ENCODE measurements at places on chromosomes 7 and 10.

DNA sequence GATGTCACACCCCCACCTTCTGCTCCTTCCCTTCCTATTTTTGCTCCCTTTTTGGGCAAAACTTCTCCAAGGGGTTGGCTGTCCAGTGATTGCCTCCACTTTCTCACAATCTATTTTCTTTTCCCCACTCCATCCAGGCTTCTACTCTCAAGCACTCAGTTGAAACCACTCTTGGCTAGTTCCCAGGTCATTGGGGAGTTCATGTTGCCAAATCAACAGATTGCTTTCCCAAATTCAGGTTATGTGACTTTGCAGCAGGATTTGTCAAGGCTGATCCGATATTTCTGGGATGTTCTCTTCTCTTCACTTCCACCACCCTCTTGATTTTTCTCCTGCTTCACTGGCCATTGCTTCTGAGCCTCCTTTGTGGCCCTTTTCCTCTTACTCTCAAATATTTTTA, 258.7 kb upstream of the SLC26A5 start:
- no peak for DNase-seq

GRCh38 chr10:21692916-21693315, 158.9 kb downstream of the MLLT10 start:
- DNase-seq = no peak

DNA sequence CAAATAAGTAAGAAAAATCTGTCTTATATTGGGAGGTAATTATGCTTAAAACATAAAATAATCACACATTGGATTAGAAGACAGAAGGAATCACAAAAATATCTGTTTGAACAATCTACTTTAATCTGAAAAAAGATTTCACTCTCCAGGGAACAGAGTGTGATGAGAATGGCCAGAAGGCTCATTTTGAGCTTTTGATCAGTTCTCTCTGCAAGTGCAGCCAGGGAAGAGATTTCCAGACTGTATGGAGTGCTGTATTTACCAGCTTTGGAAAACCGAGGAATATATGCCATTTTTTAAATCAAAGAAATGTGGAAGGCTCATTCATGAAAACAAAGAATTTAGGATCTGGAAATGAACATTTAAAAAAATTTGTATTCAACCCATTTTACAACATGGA, 83.0 kb upstream of the WAC start:
- no peak for DNase-seq

- no peak for DNase-seq
Observed at GRCh38 chr7:45712872-45713668, 138.9 kb downstream of the ADCY1 start.

GRCh38 chr7:28195910-28196620, 15.5 kb upstream of the JAZF1 start:
- no peak for DNase-seq

DNA sequence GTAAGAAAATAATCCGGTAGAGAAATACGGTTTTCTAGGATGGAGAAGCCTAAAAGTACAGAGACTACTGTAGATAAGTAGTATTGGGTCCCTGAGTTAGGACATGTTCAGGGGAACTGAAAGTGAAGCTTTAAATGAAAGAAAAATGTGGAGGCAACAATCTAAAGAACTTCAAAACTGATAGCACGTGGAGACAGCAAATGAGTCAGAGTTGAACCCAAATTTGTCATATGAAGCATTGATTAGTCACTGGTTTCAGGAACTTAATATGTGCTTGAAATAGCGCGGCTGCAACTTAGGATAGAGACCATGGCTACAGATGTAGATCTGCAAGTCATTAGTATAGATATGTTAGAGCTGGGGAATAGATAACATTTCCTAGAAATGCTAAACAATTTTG, 1138.6 kb upstream of the SORCS1 start:
- no peak for DNase-seq

- no peak for DNase-seq
Observed at GRCh38 chr10:76868098-76868977, 769.3 kb downstream of the KCNMA1 start.

DNA sequence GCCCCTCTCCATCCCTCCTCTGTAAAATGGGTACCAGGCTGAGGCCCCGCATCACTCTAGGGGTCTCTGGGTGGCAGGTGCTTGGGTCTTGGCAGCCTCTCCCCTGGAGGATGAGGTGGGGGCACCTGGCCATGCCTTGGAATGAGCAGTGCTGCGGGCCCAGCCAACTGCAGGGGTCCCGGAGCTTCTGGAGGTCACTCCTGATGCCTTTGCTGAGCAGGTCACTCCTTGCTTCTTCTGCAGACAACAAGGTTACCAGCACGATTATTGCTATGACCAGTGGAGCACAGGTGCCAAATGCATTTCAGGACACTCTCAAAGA, 22.4 kb upstream of the ZNF488 start:
- no peak for DNase-seq

DNA sequence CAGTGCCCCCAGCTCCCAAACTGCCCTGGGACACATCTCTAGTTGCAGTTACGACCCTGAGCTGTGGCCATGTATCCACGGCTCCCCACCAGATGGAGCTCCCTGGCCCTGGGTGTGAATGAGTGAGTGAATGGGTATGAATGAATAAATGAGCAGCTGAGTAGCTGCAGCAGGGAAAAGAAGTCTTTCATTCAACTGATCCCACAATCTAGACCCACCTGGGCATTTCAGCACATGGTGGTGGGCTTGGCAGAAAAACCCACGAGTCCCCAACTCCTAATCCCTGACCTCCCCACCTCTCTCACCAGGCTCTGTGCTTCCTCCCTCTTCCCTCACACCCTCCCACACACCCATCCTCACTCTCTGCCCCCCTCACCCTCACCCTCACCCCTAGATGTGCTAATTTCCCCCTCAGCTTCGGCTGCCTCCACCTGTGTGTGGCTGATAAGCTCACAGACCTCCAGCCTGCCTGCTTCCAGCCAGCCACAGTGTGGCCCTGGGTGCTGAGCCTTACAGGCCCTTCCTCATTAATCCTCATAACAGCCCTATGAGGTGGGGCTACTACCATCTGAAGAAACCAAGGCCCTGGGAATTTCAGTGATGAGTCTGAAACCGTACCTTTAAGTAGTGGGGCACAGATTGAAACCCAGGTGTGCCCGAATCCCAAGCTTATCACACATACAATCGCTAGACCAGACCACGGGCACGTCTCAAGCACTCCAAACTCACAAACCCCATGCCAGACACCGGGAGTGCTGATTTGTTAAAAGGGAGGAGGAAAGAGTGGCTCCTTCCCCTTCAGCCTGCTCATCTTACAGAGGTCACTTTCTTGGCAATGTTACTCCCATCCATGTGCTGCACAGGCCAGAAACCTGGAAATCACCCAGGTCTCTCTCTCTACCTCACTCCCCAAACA, 2.2 kb upstream of the ATP6V1F start:
- DNase-seq = no peak

- DNase-seq = no peak
Observed at GRCh38 chr10:110455446-110455845, 42.3 kb upstream of the DUSP5 start.

DNA sequence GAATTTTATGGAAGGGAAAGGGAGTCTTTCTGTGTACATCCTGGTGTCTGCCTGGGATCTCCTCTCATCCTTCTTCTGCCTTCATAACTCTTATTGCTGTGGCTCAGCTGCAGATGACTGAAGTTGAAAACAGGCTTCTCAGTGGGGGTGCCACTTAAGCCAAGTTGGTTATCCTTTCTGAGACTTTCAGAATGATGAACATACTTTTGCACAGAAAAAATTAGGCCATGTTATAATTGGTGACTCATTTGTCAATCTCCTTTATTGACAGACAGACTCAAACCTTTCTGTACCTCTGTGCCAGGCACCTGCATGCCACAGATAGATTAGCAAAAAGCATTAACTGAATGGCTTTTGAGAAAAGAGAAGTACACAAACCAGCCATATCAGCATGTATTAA, 430.3 kb downstream of the SORCS1 start:
- DNase-seq = no peak

DNA sequence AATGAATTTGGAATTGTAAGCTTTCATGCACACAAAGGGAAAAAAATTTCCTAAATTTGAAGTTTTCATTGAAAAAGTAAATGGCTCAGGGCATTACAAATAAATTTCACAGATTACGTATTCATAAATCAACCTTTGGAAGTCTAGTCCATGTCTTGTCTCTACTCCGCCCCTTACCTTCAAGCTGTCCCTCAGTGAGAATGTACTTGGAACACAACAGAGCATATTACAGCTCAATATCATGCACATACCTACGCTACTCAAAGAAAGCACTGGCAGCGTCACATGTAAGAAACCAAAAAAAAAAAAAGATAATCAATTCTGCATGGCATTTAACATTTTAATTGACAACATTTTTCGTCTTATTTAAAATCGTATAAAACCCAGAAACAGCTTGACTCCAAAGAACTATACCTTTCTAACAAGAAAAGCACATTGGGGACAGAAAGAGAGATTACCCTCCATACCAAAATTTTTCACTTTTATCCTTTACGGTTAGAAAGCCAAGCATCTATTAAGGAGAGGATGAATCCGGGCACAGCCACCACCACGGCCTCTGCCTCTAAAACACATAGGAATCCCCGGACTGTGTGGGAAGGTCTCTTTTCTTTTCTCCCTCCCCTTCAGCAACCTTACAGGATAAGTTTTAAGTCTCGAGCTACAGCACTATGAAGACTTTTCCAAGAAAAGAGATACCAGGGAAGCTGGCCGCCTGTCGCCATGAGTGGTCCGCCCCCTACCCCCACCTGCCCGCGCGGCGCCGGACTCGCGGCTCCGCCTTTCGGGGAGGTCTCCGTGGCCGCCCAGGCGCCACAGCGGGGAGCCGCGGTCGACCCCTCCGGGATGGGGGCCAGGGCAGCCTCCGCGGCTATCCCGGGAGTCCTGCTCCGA, 1.1 kb downstream of the JMJD1C start:
- DNase-seq = no peak

DNA sequence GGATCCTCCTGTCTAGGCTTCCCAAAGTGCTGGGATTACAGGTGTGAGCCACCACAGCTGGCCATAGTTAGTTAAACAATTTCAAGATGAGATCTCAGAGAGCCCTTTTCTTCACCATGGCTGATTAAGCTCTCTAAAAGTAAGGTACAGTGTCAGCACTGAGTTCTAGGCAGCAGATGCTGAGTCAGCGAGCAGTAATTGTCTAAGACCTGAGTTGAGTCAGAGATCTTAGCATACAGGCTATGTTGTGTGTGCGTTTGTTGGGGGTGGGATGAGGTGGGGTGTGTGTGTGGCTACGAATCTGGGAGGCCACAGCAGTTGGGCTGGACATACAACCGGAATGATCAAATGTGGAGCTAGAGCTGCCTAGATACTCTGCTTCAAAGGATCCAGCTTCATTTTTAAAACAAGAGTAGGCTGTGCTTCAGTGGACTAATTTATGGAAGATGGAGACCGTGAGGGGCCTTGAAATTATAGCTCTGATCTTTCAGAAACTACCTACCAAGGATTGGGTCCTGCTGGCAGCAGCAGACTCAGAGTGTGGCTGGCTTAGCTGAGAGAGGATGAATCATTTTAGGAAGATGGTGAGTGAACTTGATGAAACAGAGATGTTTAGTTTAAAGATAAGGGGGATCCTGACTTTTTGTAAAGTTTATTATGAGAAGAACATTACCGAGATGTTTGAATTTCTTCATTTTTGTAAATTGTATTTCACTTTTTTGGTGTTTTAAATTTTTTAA, 17.5 kb upstream of the MTPN start:
- DNase-seq = no peak

DNA sequence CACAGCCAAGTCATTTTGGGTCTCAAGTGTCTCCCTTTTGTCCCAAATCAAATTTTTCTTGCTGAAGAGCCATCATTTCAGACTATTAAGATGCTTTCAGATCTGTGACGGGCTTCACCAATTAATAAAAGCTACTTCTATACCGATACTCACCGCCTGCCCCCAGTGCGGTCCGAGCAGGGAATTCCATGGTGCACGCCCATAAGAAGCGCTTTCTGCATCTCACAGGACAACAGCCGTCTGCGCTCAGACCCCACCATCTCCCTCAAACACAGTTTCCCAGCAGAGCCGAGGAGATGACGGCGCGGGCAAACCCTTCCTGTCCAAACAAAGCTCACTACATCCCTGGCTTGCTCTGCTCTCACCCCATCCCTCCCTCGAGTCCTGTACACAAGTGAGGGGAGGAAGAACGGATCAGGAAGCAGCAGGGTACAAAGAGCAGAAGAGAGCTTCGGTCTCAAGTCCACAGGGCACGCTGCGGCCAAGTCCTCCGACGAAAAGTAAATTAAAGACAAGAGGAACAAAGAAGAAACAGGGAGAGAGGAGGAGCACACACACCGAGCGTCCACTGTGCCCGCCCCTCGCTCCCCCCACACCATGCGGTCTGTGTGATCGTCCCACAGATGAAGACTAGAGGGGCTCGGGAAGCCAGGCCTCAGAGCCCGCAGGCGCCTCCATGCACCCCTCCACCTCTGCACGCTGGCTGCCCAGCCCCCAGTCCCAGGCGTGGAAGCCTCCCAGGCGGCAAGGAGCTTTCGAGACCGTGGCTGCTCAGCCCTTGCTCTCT, 121.9 kb downstream of the MAD1L1 start:
- DNase-seq = no peak

- no peak for DNase-seq
Observed at GRCh38 chr10:78044699-78045098, 11.0 kb downstream of the RPS24 start.
